ENCODE measurements at places on chromosomes 13 and 19.

DNA sequence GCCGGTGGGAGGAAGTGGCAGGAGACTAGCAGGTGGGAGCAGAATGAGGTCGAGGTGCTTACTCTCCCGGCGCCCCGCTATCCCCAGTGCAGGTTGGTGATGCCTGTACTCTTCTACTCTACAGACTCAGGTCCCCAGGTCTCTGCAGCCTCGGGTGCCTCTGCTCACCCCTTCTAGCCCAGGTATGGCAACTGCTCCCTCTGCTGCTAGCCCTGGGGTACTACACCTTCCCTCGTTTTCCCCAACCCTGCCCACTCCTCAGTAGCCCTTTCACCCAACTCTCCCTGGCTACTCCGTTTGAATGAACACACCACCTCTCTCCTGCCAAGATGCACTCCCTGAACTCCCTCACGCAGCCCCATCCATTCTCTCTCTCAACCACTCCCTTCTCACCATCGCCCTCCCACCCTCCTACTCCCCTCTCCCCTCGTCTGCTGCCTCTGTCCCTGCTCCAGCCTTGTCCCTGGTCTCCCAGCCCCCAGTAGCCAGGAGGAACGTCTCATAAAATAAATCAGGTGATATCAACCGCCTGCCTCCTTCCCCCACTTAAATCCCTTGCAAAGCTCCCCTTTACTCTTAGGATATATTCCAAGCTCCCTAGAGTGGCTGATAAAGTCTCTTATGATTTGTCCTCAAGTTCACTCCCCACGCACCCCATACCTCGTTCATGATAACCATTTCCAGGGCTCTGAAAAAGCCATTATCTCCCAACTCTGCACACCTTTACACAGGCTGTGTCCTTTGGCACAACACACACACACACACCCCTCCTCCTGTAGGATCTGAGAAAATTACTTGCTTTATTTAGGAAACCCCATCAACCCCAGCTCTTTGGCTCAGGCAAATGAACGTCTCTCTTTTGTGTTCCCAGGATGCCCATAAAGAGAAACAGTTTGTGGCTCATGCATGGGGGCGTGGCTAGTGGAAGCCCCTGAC is 8.2 kb upstream of the MEIS3 start:
- peak; percentile 94 for DNase-seq

GRCh38 chr19:53772943-53773342 is 51.2 kb downstream of the NLRP12 start:
- DNase-seq: peak; percentile 75

GRCh38 chr19:11125994-11126685 is 29.4 kb downstream of the SPC24 start:
- peak; percentile 80 for DNase-seq

DNA sequence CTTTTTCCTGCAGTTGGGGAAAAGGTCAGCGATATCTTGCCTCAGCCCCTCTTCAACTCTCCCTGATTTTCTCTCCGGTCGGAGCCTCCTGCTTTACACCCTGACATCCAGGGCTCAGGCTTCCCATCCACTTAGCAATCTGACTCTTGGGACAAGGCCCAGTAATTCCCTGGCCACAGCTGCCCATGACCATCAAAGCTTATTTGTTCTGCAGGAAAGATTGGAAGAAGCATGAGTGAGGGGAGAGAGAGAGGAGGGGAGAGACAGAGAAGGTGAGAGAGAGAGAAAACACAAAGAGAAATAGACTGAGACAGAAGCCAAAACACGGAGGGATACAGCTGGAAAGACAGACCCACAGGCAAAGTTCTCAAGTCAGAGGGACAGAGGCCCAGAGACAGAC is 13.7 kb downstream of the SYT3 start:
- DNase-seq: no peak

GRCh38 chr13:46168341-46168740 is 13.6 kb downstream of the LCP1 start:
- no peak for DNase-seq

DNA sequence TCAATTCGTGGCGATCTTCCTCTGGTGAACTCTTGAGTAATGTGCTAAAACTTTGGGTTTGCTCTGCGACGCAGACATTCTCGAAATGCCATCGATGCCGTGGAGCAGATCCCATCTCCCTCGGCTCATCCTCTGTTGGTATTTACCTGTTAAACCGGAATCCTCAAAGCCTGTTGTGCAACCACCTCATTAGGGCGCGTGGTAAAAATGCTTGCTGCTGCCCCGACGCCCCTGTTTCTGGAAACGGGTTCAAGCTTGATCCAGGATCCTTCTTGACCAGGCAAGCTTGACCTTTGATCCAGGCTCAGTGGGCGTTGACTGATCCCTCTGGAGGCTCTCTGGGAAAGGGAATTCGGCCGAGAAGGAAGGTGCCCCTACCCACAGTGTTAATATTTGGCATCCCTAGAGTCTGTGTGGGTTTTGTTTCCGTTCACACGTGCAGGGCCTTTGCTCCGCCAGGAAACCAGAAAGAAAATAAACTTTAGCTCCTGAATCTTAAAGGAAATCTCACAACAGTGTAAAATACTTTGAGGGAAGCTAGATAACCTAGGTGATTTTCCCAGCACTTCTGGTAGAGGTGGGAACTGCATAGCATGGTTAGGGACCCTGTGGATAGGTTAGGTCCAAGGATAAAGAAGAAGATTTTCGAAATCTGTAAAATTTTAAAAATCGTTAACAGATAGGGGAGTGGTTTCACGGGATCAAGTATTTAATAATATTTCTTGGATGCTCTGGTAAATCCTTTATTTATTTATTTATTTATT is 1.1 kb downstream of the LSM14A start:
- DNase-seq: peak; percentile 65

DNA sequence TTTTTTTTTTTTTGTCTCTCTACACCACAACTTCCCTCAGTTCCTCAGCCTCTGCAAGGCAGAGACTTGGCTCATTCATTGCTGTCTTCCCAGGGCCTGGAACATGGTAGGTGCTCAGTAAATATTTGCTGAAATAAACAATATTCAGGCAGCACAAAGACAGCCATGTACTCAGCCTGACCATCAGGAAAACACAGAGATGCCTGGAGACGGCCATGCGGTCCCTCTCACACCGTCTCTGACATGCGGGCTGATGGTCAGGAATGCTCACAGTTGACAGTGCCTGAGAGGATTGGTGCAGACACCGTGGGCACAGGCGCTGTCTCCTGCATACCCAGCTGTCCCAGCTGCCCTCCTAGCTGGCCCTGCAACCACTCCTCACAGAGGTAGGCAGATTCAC is 924 bp downstream of the PRAM1 start:
- no peak for DNase-seq

DNA sequence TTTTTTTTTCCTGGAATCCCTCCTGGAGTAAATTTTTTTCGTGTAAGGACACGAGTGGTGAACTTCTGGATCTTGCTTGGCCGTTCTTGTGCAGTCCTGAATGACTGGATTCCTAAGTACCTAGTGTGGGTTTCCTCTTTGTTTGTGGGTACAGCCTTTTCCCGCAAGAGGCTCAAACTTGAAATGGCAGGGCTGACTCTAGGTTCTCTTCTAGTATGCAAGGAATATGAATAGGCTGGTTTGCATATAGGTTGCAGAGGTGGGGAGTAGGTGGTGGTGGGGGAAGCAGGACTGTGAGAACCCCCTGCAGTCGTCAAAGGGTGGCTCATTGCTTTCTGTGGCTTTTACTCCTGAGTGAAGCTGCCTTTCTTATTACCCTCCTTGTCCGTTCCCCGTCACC is 13.6 kb downstream of the UBAC2 start:
- no peak for DNase-seq

DNA sequence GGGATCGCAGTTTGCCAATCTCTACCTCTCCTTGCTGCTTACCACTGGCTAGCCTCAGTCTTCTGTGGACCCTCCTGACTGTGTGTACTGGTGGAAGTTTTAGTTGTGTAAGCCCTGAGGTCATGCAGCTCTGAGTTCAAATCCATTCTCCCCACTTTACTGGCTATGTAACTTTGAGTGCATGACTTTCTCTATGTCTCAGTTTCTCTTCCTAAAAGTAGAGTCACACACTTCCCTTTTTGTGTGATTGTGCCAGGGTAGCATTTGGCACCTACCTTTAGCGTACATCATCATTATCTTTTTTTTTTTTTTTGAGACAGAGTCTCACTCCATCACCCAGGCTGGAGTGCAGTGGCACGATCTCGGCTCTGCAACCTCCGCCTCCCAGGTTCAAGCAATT is 70.3 kb downstream of the MAP4K1 start:
- no peak for DNase-seq

- peak; percentile 51 for DNase-seq
Measured at GRCh38 chr13:48126944-48127830, 32.3 kb upstream of the MED4 start.

GRCh38 chr13:90154311-90154960 is 1193.1 kb upstream of the MIR17HG start:
- DNase-seq: no peak

DNA sequence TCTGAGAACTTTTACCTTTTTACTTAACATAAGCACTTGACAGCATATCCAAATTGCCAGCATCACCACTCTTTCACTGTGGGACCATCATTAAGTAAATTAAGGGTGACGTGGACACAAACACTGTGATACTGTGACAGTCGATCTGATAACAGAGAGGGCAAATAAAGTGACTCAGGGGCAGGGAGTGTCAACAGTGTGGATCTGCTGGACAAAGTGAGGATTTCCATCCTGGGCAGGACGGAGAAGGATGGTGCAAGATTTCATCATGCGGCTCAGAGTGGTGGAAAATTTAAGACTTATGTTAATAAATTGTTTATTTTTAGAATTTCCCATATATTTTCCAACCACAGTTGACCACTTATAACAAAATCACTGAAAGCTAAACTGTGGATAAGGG is 60.0 kb upstream of the WDFY2 start:
- no peak for DNase-seq

GRCh38 chr13:49927755-49928154 is 8.4 kb downstream of the SPRYD7 start:
- DNase-seq: no peak

DNA sequence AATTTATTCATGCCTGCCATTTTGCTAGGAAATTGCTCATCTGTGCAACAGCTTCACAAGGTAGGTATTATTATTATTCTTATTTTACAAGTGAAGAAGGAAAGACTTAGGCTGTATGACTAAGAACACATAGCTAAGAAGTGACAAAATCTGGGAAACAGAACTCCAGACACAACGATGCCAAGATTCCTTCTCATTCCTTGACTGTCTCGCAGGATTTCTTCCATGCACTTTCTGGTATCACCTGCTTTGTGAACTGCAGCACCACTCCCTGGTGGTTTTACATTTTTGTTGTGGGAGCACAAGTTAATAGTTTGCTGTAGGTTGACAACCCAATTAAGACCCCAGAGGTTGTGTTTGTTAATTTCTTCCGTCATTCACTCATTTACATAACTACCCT is 188.5 kb downstream of the LACC1 start:
- DNase-seq: no peak

GRCh38 chr19:45146251-45146650 is 14.5 kb downstream of the NKPD1 start:
- DNase-seq: no peak

GRCh38 chr19:4444765-4445741 is 12.5 kb downstream of the UBXN6 start:
- DNase-seq: no peak

DNA sequence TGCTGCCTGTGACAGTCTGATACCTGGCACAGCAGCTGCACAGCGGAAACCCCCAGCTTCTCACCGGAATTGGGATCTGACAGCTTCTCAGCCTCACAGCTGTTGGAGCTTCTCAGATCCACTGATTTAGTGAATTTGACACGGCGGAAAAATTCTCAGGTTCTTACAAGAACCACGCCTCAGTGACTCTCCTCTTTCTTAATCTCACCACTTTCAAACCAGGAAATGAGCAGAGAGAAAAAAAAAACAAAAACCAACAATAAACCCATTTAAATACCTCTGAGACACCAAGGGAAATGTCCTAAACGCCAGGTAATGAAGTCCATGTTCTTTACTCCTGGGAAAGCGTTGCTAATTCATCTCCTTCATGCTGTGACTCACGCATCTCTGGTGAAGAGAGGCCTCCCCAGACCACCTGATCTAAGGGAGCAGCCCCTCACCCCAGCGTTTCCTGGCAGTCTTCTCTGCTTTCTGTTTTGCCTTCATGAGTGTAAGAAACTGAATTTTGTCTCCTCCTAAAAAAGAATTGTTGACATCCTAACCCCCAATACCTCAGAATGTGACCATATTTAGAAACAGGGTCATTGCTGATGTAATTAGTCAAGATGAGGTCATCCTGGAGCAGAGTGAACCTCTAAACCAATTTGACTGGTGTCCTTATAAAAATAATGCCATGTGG is 15.9 kb upstream of the IZUMO2 start:
- no peak for DNase-seq

DNA sequence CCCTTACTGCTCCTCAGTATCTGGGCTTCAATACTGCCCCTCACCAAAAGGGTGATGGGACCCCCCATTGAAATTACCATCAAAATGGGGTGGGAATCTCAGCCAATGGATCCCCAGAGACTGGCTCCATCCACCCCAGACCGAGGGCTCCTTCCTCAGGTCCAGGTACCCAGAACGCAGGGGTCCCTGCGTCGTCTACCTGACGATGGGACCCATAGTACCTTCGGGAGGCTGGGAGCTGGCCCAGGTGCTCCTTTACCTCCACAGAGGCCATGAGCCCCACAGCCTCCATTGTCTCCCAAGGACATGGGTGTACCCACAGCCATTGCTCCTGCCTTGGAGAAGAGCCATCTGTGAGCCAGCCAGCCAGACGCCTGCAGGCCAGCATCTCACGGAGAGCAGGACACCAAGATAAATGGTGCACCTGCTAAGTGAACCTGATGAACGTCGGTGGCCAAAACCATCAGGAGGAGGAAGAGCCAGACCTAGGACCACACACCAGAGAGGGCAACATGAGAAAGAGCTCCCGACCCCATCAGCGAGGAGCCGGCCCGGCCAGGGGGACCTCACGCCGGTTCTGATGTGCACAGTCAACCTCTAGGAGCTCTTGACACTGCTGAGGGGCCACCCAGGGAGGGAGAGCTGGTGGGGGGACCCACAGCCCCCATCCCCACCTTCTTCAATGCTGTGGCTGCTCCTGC is 156.8 kb upstream of the SOX1 start:
- no peak for DNase-seq

DNA sequence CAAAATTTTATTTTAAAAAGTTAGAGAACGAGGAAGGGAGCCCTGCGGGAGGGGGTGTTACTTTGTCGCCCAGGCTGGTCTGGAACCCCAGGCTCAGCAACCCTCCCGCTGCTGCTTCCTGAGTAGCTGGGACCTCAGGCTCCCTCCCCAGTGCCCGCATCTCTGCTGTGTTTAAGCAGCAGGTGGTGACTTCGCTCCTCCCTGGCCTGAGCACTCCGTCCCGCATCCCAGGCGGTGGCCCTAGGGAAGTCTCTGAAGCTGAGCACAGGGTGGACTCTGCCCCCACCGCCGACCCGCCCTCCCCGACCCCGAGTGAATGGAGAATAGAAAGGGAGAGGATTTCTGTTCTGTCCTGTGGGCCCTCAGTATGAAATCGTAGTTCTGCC is 30.5 kb downstream of the ZNF701 start:
- no peak for DNase-seq

DNA sequence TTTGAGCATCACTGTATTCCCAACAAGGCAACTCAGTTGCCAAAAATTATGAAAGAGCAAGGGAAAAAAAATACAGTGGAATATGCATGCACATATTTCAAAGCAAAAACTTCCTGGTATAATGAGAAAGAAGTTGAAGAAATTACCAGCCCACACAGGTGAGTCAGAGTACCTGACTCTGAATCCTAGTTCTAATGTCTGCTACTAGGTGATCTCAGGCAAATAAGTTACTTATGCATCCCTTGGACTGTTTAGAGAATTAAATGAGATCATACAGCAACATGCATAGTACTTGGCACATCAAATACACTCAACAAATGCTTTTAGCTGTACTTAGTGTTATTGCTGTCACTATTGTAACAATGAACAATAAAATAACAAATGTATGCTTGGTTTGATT is 144.9 kb downstream of the MIPEP start:
- DNase-seq: no peak

GRCh38 chr13:38967446-38967845 is 23.2 kb downstream of the STOML3 start:
- DNase-seq: no peak

All from H9 (cell line).